Caudate nucleus (tissue), 63 donors: ENCODE measurements at places on chromosomes 16 and 17.

DNA sequence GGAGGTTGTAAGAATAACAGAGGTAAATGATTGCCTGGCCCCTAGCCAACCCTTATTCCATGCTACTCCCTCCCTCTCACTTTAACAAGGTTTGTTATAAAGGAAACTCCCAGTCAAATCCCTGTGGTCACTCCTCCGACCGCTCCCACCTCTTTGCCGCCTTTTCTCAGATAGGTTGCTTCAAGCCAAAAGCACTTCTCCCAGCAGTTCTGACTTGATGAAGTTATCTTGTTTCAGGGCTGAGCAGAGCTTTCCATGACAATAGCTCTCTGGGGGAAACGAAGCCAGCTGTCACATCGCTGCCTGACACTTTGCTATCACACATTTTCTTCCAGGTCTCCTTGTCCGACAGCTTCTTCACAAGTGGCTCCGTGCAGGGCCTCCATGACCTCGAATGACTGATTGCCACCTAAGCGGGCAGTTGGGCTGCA is 278.6 kb downstream of the HAPSTR1 start:
- no peak for DNase-seq

- no peak for DNase-seq
These were observed 2.9 kb downstream of the SLC16A3 start for GRCh38 chr17:82231562-82232321.

GRCh38 chr17:34703533-34703932 is 124.2 kb downstream of the TMEM132E start:
- no peak for DNase-seq

DNA sequence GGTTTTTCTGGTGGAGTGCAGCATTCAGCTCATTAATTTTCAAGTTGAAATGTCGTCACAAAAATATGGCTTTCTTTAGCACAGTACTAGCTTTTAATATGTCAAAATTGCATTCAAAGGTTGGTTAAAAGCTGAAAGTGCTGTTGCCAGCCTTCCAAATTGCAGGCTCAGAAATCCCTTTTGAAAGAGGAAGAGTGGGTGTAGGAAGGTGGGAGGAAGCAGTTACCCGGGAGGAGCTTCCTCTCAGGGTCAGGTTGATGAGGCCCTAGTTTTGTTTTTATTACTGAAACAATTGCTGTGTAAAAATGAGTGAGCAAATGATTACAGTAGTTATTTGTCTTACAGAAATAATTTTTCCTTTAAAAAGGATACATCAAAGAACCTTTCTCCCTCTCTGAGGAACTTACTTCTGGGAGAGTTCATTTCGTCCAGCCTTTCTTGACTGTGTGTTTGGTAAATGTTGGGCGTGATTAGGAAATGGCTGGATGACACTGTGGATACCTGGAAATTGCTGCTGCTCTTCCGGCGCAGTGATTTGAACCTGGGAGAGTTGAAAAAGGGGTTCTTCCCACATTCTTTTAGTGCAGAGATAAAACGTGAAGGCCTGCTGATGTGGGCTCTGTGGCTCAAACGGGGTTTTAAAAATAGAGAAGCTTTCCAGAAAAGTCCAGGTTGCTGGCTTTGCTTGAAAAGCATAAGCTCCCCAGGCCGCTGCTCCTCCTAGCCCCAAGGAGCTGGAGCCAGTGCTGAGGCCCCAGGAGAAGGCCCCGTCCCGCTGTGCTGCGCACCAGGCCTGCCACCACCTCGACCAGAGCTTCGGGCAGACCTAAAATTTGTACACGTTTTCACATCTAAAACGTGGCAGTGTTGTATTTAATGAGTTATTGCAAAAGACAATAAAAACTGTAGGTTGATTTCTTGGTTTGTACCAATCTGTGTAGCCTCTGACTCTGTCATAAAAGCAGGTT is 41.7 kb downstream of the SEC14L1 start:
- no peak for DNase-seq

DNA sequence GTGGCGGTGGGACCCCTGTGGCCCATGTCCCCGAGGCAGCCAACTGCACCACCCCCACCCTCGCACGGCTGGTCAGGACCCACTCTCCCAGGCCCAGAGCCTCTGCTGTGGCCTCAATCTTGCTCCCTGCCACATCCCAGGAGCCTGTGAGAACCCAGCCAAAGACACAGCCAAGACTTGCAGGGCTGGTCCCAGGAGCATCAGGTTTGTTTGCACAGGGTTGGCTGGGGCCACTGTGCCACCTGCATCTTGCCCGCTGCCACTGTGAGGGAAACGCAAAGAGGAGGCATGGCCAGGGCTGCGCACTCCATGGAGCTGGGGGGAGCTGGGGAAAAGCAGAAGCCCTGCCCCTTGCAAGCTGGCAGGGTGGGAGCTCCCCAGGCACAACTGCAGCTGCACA is 92.5 kb downstream of the SSH2 start:
- no peak for DNase-seq
